ENCODE measurements at places on chromosomes 7 and 10. TPM values are rescaled to one million over a fixed set of nuclear protein-coding genes. Genes with fewer than 3 reads are reported as not detected.

- no peak for DNase-seq
These were observed 192.2 kb downstream of the ELAPOR2 start for GRCh38 chr7:86867163-86867762.

DNA sequence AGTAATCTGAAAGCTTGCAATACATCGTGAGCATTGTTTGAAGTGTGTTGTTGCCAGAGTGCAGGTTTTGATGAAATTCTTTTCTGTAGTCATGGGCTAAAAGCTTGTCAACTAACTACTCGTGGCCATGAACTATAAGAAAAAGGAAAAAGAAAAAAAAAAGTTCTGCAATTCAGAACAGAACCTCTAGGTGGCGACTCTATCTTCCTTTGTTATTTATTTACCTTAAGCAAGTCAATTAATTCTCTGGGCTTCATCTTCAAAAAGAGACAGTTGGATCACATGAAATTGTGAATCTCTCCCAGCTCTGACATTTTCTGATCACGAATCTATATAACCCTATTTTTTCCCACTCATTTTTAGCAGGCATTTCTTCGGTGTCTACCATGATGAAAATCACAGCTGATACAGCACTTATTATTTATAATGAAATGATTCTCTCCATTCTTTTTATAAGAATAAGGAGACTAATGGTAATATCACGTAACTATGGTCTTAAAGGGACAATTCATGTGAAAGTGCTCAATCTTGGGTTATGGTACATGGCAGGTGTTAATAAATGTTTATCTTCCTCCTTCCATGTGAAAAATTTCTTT, 18.8 kb downstream of the TMEM196 start:
- no peak for DNase-seq

- DNase-seq, result no peak
These were observed 177.9 kb upstream of the BET1 start for GRCh38 chr7:94182066-94182465.

Gene VWDE
- not detected for total RNA-seq

Gene EPHA1
- not detected for total RNA-seq
